HT-29 (cell line): ENCODE measurements at places on chromosomes 11 and 22.

DNA sequence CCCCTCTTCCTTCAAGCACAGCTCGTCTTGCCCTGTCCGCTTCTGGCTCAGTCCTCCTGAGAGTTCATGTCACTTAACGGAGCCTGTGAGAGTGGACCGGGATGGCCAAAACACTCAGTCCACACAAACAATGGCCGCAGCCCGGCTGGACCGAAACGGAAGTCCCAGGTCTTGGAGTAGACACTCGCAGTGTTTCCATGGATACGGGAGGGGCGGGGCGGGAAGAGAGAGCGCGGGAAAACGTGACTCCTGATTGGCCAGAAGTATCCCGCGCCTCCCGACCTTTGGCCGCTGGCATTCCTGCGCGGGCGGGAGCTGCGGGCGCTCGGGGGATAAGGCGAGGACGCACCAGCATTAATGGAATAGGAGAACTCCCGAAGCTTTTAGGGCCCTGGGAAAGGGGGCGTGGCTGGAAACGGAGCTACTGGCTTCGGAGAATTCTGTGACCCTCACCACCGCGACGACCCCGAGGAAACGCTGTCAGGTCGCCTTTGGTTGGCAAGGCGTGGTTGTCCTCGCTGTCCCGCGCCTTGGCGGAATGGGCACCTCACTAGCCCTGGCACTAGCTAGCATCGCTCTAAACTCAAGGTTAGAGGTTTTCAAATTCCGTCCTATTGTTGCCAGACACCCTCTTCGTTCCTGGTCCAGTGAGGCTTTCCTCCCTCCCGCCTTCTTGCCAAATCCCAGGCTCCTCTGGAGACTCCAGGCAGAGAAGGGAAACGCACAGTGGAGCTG, at the start of the genes NLRP14 and ZNF214:
Gene NLRP14, plus strand, starts transcription at position 297 of the 735 bp plus-strand sequence. CDS start 18,108 bp downstream, outside the sequence.
Gene ZNF214, minus strand, starts transcription at position 164 of the 735 bp plus-strand sequence. CDS start 17,511 bp downstream, outside the sequence.
- DNase-seq, result peak; percentile 98

DNA sequence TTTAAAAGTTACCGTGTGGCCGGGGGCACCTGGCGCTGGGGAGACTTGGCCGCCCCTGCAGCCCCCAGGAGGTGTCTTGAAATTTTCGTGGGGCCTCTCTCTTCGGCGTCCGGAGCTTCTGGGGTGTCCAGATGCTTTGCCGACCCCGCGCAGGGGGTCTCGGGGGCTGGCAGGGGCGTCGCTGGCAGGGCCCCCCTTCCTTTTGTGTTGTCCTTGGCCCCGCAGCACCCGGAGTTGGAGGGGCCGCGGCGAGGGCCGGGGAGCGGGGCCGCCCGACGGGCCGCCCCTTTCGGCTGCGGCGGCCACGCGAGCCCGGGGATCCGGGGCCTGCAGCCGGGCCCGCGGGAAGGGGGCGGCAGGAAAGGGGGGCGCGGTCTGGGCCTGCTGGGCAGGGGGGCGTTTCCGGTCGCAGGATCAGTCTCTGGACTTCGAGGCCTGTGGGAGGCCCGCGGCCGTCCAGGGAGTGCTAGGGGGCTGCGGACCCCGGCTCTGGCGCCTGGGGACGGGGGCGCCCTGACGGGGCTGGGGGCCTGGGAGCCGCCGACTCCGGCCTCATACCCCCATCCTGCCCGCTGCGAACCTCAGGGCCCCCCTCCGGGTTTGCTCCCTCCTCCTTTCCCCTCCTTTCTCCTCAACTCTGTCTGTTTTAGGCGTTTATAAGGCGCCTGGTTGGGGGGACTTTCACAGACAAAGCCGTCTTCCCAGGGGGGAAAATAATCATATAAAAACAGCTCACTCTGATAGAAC, 869 bp downstream of the ZC3H7B start:
- no peak for DNase-seq

DNA sequence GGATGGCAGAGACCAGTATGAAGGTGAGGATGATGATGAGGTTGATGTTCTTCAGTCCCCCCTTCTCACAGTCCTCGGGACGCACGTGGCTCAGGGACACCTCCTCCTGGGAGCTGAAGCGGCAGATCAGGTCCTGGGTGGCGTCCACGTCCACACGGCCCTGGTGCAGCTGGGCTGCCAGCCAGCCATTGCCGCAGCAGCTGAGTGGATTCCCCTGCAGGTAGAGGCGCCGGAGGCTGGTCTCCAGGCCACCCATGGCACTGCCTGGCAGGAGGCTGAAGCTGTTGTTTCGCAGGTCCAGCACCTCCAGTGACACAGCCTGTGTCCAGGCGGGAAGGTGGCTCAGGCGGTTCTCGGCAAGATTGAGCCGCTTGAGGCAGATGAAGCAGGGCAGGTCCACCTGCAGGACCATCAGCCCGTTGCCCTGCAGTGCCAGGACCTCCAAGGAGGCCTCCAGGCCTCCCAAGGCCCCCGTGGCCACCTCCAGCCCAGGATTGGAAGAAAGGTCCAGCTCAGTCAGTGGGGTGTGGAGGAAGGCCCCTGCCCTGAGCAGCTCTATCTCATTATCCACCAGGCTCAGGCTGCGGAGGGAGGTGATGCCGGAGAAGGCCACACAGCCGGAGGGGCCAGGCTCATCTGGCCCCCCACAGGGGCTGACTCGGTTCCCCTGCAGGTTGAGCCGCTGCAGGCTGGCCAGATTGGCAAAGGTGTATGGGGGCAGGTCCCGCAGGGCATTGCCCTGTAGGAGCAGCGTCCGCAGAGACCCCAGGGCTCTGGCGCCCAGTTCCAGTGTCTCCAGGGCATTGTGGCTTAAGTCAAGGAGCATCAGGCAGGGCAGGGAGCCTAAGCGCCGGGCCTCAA, 10.6 kb downstream of the LRRC32 start:
- DNase-seq, result no peak

- no peak for DNase-seq
These were observed 8.2 kb upstream of the OR9I1 start for GRCh38 chr11:58133309-58134076.

- DNase-seq, result no peak
These were observed 19.9 kb downstream of the NRXN2 start for GRCh38 chr11:64703048-64703447.

DNA sequence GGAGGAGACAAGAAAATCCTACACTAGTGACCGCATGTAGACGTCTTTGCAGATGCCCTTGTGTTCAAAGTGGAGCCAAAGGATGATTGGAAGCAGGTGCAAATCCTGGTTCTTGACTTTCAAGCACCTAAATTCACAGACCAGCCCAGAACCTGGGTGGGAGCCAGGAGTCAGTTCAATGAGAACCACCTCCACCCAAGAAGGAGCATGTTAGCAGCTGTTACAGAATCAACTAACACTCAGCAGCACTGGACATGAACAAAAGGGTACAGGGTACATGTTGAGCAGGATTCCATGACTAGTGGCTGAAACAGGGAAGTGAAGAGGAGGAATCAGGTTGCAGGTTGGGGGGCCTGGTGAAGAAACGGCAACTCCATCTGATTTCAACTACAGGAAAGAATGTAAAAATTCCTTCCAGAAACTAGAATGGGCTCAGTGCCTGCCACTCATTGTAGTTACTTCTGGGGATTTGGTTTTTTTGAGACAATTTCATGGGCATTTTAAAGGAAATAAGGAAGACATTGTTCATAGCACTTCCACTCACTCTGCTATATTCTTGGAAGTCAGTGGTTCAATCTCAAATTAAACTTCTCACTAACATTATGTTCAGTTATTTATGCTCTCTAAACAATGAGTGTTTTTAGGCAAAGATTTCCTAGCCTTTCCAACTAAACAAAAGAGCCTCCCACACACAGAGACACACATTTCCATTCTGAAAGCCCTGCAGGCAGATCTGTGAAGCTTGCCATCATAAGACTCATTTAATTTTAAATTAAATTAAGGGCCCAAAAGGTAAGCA, 173.3 kb downstream of the CADM1 start:
- DNase-seq, result no peak

- no peak for DNase-seq
These were observed 91.0 kb downstream of the CCDC83 start for GRCh38 chr11:85946221-85946620.

- no peak for DNase-seq
These were observed 108.6 kb downstream of the FBXO7 start for GRCh38 chr22:32583074-32583682.

DNA sequence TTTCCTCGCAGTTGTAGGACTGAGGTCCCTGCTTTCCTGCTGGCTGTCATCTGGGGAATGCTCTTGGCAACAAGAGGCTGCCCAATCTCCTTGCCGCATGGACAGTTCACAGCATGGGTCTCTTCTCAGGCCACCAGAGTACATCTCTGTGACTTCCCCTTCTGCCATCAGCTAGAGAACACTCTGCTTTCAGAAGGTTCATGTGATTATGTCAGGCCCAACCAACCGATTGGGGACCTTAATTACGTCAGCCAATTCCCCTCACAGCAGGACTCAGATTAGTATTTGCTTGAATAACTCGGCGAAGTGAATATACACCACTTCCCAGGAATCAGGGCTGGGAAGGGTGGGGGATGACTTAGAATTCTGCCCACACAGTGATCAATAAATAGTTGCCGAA, 61.9 kb upstream of the CSNK2A3 start:
- no peak for DNase-seq

- DNase-seq, result no peak
These were observed 10.6 kb downstream of the LIMK2 start for GRCh38 chr22:31222736-31223135.

GRCh38 chr22:23313791-23314567, 133.7 kb downstream of the BCR start:
- DNase-seq, result no peak

- DNase-seq, result peak; percentile 86
These were observed 71.2 kb upstream of the TBCEL start for GRCh38 chr11:120952461-120953434.

GRCh38 chr22:40955571-40955970, 4.4 kb downstream of the RBX1 start:
- no peak for DNase-seq

- DNase-seq, result peak; percentile 49
These were observed 27.7 kb downstream of the DNAJC24 start for GRCh38 chr11:31397239-31397834.

DNA sequence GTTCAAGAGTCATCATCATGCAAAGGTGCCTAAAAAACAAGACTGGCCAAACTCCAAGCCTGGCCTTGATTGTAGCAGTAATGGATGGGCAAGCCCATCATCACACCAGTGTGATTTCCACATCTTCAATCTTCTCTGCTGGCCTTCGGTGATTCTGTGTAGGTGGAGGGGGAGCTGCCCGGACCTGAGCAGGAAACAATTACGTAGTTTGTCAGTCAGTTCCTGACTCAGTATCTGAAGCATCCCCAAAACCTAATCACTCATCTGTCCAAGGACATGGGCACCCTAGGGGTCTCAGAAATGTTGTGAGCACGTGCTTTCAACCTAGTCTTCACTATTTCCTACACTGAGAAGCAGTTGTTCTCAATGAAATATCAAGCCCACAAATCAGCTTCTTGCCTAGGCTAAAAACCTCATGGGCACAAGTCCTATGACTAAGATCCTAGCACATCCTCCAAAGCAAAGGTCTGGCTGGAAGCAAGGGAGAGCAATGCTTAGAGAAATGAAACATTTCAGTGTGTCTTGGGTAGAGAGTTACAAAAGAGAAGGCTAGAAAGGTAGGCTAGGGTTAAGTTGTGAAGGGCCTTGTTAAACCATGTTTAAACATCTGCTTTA, 24.6 kb downstream of the ATG16L2 start:
- no peak for DNase-seq

GRCh38 chr11:18191376-18191775, 18.7 kb downstream of the MRGPRX4 start:
- no peak for DNase-seq

DNA sequence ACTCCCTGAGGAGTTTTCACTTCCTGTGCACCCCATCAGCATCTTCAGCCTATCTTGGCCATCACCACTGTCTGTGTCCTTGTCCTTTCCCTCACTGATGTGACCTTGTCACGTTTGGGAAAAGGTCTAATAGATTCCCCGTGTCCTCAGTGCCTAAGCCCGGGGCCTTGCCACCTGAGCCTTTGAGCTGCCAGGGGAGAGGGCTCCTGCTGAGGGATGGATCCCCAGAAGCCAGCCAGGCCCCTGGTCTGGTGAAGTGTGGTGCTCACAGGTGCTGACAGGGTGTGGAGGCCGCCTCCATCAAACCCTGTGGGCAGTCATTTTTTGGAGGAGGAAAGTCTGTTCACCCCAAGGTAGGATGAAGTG, 47.2 kb downstream of the GAB4 start:
- no peak for DNase-seq

DNA sequence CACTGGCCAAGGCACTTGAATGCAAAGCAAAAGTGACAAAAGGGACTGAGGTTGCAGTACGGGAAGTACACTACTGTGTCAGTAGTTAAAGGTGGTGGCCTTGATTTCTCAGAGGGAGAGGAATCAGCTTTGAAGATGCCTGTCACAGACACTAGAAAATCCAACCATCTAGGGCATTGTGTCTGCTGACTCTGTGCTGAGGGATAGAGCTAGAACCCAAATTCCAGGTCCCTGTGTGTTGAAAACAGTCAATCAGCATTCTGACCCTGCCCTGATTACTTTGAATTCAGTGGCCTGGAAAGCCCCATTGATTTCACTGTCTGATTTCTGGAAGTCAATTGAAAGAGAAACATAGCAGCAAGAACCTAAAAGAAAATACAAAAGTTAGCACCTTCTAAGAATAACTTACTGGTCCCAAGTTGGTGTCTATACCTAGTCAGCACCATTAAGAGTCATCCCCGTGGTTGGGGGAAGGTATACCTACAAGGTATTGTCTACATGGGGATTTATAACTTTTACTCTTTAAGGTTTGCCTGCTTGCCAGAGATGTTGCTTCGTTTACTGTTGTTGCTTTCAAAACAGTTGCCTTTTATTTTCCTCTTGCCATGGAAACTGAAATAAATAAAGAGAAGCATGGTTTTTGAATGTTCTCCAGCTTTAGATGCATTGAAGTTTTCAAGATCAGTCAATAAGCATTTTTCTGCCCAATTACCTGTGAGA, 97.3 kb downstream of the PDHX start:
- DNase-seq, result no peak

GRCh38 chr11:62832336-62833234, at the start of gene TEX54:
TSS of gene TEX54 (minus strand) at chr11:62832841.
- DNase-seq, result no peak

DNA sequence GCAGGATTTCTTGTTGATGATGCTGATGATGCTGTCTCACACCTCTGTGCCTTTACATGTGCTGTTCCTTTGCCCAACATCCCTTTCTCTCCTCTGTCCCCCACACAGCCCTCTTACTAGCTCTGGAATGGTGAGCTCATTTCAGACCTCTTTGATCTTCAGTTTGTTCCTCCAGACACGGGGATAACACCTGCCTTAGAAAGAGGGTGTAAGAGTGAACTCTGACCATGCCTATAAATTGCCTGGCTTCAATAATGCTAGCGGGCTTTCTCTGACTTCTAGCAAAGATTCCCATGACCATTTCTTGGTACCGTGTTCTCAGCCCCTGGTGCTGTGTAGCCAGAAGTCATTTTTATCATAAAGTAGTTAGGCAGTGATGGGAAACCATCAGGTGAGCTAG, 55.9 kb upstream of the DRD2 start:
- no peak for DNase-seq

DNA sequence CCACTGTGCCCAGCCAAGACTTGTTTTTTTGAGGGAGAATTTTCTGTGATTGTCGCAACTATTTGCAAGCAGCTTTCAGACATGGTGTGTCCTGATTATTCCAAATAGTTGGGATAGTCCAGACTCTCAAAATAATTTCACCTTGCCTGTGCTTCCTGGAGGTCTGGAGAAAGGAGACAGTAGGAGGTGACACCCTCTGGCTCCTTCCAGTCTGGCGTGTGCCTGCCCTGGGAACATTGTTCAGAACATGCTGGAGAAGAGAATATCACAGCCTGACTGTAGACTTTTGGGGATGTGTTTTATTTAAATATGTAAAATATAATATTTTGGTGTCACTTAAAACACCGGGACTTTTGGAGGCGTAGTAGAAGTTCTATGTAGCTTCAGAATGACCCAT, 14.9 kb downstream of the ZNRF3 start:
- no peak for DNase-seq
